Stimulated activated CD4-positive, alpha-beta T cell treated with anti-CD3 and anti-CD28 coated beads, Interleukin-2, amount 100 ng/mL, for 4 hours (primary cell): ENCODE measurements at places on chromosomes 6 and 20.
A peak's percentile ranks its signal among the peaks of the same experiment; 100 is the strongest.

GRCh38 chr20:4220756-4221155, 205.4 kb upstream of the RNF24 start:
- no peak for DNase-seq

DNA sequence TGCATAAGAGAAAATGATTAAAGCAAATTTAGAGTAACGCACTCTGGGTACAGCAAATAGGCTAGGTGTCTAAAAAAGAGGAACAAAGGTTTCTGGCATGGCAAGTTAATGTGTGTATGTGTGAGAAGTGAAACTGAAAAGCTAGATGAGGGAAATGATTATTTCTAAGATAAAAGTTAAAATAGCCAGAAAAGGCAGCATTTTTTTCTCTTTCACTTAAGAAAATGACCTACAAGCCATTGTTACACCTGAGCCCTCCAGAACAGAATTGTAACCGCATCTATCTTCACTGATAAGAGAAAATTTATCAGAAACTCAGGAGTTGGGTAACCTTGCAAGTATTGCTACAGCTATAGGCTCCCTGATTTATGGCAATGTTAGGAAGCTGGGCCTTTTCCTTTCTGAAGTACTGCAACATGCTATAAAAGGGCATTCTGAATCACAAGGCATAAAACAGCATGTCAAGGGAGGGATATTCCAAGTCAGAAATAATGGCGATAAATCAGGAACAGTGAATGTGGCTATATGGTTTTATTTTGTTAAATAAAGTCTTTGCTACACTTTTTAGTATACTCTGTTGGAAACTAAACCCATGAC, 395.3 kb downstream of the TBC1D32 start:
- DNase-seq: no peak

- DNase-seq: no peak
Measured at GRCh38 chr6:37013516-37014491, 8.3 kb downstream of the FGD2 start.

- no peak for DNase-seq
Measured at GRCh38 chr6:23524548-23524947, 601.5 kb upstream of the NRSN1 start.

DNA sequence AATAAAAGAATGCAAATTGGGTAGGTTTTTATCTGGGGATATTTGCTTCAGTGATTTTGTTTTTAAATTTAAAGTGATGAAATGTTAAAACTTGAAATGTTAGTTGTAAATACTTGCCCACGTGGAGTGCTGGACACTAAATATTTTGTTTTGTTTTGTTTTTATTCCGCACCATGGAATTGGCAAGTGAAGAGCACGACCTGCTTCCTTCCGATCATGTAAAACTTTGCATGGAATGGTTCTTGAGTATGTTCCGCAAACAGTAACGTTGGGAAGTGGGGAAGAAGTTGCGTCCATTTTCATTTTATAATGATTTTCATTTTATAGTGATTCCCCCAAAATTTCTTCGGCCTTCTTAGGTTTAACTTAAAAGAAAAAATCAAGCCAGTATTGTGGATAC, 765 bp downstream of the IRAK1BP1 start:
- DNase-seq: no peak

- DNase-seq: no peak
Measured at GRCh38 chr6:26441977-26442376, 1.7 kb downstream of the BTN3A3 start.

DNA sequence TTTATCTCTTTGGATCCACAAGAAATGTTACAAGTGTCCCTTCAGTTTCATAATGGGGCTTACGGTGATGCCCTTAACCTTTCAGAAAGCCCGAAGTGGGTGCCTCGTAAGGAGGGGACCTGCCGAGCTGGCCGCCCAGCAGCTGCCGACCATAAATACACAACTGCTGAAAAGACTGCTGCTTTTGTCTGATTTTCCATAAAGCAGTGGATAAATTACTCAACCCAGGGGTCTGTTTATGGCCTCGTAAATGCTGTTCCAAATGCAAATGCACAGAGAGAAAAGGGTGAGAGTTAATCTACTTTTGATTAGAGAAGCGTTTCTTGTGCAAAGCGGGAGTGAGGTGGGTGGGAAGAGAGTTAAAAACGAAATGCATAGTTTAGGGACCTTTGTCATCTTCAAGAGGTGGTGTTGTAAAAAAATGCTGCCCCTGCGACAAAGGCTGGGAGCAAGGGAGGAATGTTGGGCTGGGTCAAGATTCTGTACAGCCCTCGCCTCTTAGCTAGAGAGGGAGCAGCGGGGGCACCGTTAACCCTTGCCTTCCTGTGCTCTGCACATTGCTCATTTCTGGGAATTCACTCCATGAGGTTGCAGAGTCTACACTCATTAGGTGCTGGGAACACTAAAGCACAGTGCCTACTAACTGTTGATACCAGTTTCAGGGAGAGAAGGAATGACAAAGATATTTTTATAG, 112.0 kb upstream of the MTHFD1L start:
- DNase-seq: no peak

DNA sequence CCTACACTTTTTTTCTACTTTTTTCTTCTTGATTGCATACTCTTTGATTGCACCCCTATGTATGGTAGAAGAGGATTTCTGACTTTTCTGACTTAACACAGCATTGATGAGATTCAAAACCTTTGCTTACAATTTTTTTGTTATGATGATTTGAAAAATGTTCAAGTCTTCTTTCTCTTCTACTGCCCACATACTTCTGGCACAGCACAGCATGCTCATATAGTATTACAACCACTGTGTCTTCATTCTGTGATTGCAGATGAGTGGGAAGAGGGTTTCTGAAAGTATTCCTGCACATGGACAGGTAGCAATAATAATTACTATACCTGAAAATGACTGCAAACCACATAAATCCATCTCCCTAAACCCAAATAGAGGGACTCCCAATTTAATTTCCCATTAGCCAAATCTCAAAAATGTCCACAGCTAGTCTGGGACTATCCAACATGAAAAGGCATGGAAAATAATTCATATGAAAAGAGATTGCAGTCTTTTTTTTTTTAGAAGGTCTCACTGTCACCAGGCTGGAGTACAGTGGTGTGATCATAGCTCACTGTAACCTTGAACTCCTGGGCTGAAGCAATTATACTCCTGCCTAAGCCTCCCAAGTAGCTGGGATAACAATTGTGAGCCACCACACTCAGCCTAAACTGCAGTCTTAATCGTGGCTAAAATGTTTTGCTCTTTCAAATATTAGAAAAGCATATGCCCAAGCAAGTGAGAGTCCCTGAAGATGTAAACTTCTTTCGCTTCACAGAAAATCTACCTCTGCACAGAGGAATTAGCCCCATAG, 15.9 kb upstream of the TENT5A start:
- no peak for DNase-seq

DNA sequence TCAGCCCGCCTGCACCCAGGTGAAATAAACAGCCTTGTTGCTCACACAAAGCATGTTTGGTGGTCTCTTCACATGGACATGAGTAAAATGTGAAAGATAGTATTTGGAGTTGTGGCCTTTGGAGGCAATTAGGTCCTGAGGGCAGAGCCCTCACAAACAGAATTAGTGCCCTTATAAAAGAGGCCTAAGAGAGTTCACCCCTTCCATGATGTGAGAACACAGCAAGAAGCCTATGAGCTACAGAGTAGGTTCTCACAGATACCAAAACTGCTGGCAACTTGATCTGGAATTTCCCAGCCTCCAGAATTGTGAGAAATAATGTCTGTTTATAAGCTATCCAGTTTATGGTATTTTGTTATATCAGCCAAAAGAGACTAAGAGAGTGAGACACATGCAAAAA, 74.5 kb downstream of the TRDN start:
- DNase-seq: no peak

DNA sequence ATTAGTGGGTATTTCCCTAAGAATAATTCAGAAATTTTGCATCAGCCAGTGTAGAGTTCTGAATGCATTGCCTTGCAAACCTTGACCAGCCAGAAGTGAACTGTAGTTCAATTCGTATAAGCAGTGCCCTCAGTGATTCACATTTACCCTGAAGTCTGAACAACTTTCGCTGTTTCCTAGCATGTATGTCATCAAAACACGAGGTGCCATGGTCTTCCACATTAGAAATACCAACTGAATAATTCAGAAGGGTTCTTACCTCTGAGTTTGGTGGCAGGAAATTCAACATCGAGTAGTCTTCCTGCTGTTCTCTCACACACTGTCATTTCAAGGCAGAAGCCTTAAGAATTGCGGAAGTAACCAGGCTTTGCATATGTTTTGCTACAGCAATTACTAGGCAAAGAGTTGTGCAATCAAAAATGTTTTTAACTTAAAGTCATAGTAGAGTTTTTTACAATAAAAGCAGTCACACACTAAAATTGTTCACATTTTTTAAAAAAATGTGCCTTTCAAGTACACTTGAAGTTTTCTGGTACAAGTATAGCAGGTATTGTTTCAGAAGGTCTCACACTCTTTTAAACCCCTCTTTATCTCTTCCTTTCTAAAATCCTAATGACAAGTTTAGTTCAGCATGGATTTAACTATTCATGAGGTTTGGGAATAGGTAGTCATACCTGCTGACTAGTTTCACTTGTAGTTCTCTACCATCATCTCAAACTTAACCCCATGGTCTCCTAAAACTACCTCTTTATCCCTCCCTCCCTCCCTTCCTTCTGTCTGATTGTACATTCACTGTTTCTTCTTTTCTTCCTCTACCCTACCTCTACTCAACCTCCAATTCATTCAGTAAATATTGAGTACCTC, 118.3 kb downstream of the STXBP5 start:
- DNase-seq: no peak

DNA sequence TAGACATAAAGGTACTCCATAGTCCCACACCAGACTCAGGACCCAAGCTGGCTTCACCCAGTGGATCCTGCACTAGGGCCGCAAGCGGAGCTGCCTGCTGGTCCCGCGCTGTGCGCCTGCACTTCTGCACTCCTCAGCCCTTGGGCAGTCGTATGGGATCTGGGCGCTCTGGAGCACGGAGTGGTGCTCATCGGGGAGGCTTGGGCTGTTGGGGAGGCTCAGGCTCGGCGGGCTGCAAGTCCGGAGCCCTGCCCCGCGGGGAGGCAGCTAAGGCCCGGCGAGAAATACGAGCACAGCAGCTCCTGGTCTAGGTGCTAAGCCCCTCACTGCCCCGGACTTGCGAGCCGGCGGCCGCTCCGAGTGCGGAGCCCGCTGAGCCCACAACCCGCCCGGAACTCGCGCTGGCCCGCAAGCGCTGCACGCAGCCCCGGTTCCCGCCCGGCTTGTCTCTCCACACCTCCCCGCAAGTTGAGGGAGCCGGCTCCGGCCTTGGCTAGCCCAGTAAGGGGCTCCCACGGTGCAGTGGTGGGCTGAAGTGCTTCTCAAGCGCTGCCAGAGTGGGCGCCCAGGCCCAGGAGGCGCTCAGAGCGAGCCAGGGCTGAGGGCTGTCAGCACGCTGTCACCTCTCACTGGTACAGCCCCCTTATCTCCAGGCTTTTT, 33.4 kb upstream of the GCNT2 start:
- no peak for DNase-seq

DNA sequence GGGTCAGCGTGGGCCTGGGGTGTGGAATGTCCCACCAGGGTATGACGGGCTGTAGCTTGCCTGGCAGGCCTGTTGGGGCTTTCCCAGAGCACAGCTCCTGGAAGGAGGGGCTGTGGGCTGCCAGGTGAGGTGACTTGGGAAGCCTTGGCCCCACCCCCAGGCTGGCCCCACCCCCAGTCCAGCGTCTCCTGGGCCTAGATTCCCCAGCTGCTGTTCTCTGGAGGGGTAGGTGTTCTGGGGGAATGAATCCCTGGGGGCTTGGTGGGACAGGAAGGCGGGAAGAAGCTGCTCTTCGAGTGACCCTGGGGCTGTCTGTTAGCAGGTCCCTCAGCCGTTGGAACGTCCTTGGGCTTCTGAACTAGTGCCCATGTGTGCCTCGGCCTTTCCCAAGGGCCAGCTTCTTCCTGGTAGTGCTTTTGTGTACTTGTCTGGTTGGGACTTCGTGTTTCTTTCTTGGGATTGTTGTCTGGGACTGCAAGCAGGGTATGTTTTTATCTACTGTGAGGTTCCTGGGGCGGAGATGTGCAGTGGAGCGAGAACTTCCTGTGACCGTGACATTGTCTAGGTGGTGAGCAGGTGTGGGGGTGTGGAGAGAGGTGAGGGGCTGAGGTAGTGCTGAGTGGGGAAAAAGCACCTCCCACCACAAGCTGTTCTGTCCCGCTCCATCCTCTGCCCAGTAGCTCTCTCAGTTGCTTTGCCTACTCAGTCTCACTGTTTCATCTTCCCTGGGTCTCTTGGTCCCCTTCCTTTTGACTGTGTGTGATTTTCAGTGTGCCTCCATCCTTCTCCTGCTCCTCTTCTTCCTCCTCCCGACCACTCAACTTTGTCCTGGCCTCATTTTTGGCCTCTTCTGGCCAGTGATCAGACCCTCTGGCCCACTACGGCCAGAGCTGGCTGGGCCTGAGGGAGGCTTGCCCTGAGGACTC, 1.3 kb upstream of the DDR1 start:
- no peak for DNase-seq

DNA sequence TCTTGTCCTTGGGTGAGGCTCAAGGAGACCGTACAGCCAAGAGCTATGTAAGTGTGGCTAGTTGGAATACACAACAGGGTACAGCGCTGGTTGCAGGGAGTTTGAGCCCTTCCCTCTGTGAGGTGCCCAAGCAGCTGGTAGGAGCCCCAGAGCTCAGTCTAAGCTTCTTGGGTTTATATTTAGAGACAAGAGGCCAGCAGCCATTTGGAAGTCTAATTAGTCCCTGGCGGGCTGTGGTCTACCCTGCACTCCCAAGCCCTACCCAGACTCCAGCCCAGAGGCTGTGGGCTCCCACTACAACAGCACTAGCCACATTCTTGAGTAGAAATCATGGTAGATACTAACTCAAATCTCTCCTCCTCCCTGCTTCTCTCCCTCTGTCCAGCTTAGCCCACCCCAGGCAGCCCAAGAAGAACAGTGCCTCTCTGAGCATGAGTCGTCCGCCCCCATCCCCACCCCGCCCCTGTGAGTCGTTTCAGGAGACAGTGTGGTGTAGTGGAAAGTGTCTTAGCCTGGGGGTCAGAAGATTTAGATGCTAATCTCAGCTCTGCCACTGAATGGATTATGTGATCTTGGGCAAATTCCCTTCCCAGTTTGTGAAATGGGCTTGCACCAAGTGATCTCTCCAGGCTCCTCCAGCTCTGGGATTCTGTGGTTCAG, 37.8 kb downstream of the EIF2S2 start:
- DNase-seq: peak; percentile 13

DNA sequence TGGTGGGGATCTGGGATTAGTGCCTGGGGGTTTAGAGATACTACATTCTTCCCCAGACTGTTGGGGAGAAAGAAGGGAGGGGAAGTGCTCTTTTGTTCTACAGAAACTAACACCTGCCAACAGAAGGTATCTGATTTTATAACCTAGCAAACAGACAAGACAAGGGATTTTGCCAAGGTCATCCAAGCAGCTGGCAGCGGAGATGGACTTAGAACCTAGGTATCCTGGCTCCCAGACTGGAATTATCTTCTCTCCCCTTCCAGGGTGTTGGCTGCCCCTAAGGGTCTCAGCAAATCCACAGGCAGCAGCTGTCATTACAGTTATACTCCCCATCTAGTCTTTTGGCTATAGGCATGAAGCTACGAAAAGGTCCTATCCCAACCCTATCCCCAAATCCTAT, 8.4 kb downstream of the SDC4 start:
- DNase-seq: no peak

DNA sequence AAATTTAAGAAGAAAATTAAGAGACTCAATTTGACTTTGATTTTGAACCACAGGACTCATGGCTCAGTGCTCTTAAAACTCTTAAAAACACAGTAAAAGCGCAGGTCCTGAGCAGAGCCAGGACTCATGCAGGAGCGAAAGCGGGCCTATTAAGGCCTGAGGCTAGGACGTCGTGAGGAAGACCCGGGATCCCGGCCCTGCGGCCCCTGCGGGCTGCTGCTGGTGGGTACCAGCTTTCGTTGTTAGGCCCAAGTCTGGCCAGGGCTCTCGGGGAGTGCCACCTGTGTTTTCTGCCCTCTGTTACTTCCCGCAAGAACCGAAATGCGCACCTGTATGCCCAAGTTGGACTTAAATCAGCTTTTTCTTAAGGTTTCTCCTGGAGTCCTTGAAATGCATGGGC, 3.4 kb upstream of the PAX1 start:
- no peak for DNase-seq
